NCI-H2107 (cell line): ENCODE measurements at places on chromosomes 16 and 17.

DNA sequence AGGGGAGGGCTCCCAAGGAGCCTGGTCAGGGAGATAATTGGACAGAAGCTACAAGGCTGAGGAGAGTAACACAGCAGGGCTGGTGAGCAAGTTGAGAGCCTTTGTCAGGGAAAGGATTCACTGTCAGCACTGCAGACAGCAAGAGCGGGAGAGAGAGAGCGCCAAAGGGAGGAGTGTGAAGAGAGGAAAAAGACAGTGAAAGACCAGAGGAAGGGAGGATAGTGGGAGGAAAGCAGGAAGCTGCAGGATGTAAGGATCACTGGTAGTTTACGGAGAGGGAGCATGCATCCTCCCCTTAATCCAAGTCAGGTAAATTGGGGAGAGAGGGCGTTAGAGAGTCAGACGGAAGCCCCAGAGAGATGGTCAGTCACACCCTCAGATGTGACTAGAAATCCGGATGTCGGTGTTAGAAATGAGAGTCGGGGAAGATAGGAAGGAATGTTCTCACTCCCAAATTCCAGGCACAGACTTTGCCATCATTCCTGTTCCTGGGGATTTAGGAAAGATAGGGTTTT lies 13.8 kb upstream of the SPOP start:
- DNase-seq, result no peak

- no peak for DNase-seq
Measured at GRCh38 chr17:48502312-48502711, 28.5 kb downstream of the HOXB1 start.

DNA sequence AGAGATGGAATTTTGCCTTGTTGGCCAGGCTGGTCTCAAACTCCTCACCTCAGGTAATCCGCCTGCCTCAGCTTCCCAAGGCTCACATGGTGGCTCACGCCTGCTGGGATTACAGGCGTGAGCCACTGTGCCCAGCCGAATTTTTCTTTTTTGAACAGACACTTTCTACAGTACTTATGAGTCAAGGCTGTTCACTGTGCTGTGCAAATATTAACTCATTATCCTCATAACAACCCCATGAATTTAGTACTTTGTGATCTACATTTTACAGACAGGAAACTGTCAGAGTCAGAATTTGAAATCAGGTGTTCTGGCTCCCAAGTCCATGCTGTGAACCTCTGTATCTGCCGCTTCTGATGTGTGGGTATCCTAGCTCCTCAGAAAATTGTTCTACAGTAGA lies 25.7 kb upstream of the RASL10B start:
- no peak for DNase-seq

DNA sequence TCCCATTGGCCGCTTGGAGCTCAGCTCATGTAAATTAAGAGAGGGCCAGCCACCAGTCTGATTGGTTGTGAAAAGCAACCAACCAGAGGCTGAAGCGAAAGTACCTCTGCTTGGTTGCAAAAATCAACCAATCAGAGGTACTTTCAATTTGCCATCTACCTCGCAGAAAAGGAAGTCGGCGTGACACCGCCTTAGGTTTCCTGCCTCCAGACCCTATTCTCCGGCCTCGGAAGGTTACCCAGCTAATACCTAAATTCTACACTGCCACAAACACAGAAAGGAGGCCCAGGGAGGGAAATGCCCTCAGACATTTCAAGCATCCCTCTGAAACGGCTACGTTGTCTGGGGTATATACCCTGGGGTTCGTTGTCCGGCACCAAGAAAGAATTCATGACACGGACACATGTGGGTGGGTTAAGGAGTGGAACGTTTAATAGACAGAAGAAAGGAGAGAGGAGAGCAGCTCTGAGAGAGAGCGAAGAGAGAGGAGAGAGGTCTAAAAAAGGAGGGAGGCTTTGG lies 481.3 kb downstream of the TMEM114 start:
- no peak for DNase-seq

- DNase-seq, result no peak
Measured at GRCh38 chr16:27048316-27048715, 18.4 kb upstream of the C16orf82 start.

GRCh38 chr16:8512941-8513624 lies 77.2 kb downstream of the TMEM114 start:
- DNase-seq, result no peak

- DNase-seq, result no peak
Measured at GRCh38 chr16:1941162-1942046, 1.6 kb downstream of the MSRB1 start.

GRCh38 chr16:49348408-49349176 lies 25.0 kb upstream of the C16orf78 start:
- no peak for DNase-seq

DNA sequence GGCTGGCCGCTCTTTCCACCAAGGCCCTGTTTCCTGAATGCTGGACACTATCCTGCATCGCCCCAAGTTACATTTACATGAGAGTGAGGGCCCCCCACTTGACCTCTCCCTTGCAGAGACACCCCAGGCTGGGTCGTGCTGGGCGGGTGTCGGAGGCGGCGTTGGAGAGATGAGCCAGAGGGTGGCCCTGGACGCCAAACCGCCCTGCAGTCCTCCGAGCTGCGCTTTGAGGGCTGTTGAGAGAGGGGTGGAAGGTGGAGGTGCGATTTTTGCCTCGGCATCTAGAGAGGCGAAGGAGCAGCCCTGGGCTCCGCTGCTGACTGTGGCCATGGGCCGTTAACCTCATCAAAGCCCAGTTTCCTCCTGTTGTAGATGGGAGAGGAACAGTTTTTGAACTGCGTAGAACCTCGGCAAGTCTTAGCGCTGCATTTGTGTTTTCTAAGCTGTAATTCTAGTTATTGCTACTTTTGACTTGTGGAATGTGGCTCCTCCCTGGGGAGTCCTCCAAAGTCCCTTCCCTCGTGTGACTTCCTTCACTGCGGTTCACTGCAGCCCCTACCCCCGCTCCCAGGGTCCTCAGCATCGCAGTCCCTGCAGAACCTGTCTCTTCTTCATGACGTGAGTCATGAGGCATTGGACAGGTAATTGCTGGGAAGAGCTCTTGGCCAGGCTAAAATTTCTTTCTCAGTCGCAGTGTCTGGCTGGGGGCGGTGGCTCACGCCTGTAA lies 986 bp upstream of the ELOB start:
- no peak for DNase-seq

DNA sequence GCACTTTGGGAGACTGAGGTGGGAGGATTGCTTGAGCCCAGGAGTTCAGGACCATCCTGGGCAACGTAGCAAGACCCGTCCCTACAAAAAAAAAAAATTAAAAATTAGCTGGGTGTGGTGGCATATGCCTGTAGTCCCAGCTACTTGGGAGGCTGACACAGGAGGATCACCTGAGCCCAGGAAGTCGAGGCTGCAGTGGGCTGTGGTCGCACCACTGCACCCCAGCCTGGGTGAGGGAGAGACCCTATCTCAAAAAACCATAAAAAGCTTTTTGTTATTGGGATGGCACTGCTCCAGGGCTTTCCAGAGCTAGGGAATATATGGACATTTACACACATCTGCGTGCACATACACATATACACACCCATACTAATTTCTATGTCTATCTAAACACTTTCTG lies 8.1 kb upstream of the ARMC5 start:
- no peak for DNase-seq

DNA sequence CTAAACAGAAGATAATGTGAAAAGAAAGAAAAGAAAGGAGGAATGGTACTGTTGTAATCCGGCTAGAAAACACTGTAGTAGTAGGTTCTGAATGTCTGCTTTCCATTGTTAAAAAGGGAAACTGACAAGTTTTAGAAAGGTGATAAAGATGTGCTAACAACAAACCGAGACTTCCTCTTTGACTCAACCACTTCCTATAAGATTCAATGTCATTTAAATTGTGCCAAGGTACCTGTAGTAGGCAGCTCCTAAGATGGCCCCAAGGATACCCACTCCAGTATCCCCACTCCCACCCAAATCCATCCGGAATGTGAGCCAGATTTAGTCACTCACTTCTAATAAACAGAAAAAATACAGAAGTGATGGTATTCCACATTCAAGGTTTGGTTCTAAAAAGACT lies 31.2 kb downstream of the XYLT1 start:
- no peak for DNase-seq

DNA sequence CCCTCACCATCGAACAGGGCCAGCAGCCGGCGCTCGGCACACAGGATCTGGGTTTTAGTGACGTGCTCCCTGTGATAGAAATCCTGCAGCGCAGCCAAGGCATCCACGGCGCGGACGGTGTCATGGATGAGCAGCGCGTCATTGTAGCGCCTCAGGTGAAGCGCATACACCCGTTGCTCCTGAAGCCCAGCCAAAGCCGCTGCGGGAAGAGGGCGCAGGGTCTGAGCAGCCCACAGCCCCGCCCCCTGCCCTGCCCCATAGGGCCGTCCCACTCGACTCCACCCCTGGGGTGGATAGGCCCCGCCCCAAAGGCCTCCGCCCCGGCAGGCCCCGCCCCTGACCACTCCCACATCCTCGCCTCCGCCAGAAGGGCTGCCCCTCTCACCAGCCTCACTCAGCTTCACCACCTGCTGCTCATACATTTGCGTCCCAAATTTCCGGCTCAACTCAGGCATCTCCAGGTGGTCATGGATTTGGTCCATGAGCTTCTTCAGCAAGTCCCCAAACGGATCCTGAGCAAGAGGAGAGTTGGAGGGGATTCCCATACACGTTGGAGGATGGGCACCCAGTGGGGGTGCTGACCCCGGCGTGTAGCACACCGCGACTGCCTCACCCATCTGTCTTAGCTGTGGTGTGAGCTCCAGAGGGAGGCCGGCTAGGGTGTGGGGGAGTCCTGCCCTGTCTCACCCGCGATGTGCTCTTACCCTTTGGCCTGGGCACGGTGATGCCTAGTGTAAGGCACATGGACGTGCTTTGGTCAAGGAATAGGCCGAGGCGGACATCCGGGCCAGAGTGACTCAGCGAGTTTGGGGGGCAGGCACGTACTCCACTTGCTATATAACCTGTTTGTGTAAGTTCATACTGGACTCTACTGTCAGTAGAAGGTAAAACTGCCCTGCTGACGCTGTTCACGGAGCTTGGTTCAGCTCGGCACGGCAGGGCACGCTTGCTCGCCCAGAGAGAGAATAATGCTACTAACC lies 4.6 kb downstream of the DHX58 start:
- peak; percentile 91 for DNase-seq

DNA sequence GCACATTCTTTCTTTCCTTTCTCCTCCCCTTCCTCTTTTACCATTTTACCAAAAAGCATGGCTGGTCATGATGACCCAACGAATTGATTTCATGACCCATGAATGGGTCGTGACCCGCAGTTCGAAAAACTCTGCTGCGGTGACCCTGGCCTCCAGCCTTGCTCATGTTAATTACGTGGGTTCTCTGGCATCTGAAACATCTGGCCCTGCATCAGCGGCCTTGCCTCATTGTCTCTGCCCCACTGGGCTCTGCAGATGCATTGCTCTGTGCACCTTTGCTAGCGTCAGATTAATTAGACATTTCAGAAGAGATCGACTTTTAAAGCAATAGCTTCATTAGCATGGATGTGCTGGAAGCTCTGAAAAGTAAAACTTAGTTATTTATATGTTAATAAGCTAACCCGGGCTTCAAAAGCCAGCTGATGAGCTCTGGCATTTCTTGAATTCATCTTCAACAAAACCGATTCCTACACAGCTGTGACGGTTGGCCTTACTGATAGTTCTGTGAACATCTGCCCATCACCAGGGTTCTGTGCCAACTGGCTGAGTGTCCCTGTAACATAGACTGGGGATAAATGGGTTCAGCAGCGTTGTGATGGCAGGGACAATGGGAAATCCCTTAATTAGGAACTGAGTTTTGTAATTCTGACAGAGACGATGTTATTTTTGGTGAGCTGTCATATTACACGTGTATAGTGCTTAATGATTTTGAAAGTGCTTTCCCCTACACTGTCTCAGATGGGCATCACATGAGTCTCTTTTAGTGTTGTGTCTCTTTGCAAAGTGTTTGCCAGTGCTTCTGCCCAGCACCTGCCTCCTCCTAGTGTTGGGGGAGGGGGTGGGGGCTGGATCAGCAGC lies 225.9 kb upstream of the EEF2KMT start:
- no peak for DNase-seq

GRCh38 chr16:69610356-69610755 lies 44.6 kb downstream of the NFAT5 start:
- DNase-seq, result no peak

DNA sequence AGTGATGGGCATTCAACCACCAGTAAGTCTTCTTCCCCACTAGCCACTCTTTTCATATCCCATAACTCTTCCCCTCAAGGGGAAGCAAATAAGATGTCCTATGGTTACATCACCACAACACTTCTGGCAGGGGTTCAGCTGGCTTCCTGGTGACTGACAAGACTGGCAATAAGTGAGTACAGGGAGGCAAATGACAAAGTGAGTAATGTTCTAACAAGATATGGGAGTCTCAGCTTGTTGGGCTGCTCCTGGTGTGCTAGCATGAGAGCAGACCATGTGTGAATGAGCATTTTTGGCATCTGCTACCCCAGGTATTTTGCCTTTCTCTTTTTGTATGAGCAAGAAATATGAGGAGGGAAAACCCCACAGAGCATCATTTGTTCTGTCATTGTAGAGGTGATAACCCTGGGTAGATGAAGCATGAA lies 9.9 kb downstream of the TMIGD1 start:
- DNase-seq, result peak; percentile 10

GRCh38 chr16:11602321-11602720 lies 15.6 kb upstream of the LITAF start:
- peak; percentile 71 for DNase-seq

DNA sequence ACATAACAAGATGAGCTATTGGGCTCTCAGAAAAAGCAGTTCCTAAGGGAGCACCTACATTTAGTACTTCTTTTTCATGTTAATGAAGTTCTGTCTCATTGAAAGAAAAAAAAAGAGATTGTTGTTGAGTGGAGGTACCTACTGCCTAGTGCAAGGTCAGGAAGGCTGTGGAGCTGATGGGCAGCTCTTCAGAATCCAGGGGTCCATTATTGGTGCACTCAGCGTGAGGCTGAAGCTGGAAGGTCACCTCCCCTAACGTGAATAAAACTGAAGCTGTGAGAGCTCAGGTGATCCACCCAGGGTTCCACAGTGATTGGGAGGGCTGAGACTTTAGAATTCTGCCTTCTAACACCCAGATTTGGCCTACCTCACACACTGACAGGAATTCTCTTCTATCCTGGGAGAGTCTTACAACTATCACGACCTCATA lies 153.9 kb upstream of the TBX2 start:
- no peak for DNase-seq
